ENCODE measurements at places on chromosomes 2 and 18.

- no peak for DNase-seq
These were observed 11.3 kb upstream of the FAM228A start for GRCh38 chr2:24163601-24164000.

GRCh38 chr2:99278793-99279291 lies 22.2 kb downstream of the LYG1 start:
- no peak for DNase-seq

- no peak for DNase-seq
These were observed 60.6 kb downstream of the GBX2 start for GRCh38 chr2:236107536-236107935.

GRCh38 chr2:174634130-174635014 lies 36.8 kb upstream of the WIPF1 start:
- peak; percentile 47 for DNase-seq

GRCh38 chr2:171673905-171674304 lies 13.4 kb upstream of the DYNC1I2 start:
- no peak for DNase-seq

GRCh38 chr2:142723236-142723635 lies 154.2 kb upstream of the KYNU start:
- no peak for DNase-seq

DNA sequence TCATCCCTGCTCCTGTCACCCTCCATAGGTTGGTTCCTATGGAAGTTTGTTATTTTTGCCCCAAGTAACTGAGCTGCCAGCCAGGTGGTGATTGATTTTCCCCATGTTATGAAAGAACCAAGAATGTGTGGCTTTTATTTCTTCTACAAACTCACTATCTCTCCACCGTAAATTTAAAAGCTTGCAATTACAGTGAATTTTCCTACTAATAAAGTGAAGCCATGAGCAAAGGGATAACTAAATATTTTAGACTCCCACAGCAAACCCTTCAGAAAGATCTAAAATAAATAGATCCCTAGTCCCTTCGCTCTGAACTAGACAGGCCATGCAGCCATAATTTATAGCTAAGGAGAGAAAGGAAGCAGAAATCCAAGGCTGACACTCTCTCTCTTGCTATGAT lies 6.2 kb upstream of the KIAA2012 start:
- DNase-seq: no peak

Data from activated T-cell treated with anti-CD3 and anti-CD28 coated beads, Interleukin-2, amount 50 U/mL, for 1 hour (primary cell).